Activated CD4-positive, alpha-beta T cell treated with anti-CD3 and anti-CD28 coated beads for 36 hours (primary cell): ENCODE measurements at places on chromosomes 6 and 20.

DNA sequence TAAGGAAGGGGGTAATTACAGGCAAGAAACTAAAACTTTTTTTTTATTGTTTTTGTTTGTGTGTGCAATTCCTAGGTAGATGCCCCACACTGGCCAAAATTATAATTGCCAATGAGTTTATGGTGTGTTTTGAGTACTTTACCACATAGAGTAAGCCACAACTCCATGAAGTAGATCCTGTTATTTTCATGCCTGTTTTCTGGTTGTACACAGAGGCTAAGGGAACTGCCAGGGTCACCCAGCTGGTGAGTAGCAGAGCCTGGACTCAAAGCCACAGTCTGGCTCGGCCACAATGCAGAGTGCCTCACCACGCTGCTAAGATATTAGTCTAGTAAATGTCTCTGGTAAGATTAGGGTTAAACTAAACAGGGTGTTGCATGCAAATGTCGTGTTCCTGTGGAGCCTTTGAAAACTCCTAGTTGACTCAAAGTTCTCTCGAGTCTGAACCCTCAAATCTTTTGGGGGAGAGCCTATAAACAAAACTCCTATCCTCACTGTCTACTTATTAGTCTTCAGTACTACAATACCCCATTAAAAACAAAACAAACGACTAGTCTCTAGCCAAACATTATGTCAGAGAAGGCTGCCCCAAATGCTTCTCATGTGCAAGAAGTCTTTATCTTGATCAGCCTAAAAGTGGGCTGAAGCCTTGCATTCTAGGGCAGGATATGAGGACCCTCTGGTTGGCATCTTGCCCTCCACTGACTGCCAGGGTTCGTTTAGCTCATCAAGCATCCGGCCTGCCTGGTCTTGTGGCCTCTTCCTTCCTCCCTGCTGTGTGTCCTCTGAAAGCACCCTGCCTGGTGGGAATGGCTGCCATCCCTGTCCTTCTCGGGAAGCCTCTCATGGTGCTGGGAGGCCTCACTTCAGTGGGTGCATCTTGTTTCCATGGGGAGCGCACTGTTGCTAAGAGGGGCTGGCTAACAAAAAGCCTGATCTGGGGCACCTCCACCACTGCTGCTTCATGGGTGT lies 4.2 kb downstream of the DUSP22 start:
- H3K36me3 ChIP-seq = peaks cover 4% of the 10 kb centered on the region
- H3K27me3 ChIP-seq = no peaks in the 10 kb centered on the region
- DNase-seq = peak; percentile 27

DNA sequence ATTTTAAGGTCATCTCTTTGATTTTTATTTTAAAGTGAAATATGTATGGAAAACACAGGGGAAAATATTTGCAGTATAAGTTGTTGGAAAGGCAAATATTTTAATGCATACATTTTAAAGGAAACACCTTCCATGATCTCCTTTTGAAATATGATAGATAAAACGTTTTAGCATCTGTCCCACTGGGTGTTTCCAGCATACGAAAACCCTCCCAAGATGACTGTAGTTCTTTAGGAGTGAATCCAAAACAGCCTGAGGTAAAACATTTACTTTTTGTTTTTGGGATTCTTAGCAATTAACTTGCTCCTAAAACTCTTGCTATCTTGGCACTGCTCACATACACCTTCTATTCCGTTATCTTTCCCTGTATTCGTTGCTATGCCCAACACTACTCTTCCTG lies 210.0 kb downstream of the EPHA7 start:
- no peak for DNase-seq
- H3K4me1 ChIP-seq = no peaks in the 10 kb centered on the region
- no peak overlapping the region for H3K27ac ChIP-seq
- no peaks in the 10 kb centered on the region for H3K27me3 ChIP-seq
- no peaks in the 10 kb centered on the region for H3K36me3 ChIP-seq

GRCh38 chr20:31879143-31879987 lies 8.9 kb downstream of the TTLL9 start:
- H3K4me3 ChIP-seq = peak overlapping the region; percentile 84
- H3K27me3 ChIP-seq = no peaks in the 10 kb centered on the region
- peaks cover 8% of the 10 kb centered on the region for H3K4me1 ChIP-seq
- peak; percentile 90 for DNase-seq

GRCh38 chr6:157688960-157689599 lies 134.0 kb upstream of the SNX9 start:
- no peaks in the 10 kb centered on the region for H3K36me3 ChIP-seq
- no peaks in the 10 kb centered on the region for H3K4me1 ChIP-seq
- peaks cover 2% of the 10 kb centered on the region for H3K27me3 ChIP-seq
- H3K4me3 ChIP-seq = no peak overlapping the region

DNA sequence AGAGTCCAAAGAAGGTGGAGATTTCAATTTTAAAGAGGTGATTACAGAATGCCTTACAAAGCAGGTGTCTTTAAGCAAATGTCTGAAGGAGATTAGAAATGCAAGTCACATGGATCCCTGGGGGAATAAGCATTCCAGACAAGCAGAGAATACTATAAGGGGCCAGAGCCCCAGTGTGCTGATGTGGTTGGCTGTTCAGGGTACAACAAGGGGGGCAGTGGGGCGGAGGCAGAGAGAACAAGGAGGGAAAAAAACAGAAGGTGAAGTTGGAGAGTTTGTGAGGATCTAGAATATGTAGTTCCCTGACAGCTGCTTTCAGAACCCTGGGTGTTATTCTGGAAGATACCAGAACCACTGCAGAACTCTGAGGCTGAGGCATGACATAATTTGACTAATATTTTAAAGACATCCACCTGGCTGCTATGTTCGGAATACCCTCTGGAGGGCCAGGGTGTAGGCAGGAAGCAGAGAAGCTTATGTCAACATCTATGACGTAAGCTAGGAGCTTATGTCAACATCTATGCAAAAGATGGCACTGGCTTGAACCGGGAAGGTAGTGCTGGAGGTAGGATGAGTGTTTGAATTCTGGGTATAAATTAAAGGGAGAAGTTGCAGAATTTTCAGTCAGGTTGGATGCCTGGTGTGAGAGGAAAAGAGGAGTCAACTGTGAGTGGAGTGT lies 276.3 kb upstream of the AGPAT4 start:
- no peaks in the 10 kb centered on the region for H3K36me3 ChIP-seq
- no peak for DNase-seq
- no peak overlapping the region for H3K27ac ChIP-seq
- no peaks in the 10 kb centered on the region for H3K27me3 ChIP-seq
- H3K4me3 ChIP-seq = no peak overlapping the region
- H3K4me1 ChIP-seq = no peaks in the 10 kb centered on the region

DNA sequence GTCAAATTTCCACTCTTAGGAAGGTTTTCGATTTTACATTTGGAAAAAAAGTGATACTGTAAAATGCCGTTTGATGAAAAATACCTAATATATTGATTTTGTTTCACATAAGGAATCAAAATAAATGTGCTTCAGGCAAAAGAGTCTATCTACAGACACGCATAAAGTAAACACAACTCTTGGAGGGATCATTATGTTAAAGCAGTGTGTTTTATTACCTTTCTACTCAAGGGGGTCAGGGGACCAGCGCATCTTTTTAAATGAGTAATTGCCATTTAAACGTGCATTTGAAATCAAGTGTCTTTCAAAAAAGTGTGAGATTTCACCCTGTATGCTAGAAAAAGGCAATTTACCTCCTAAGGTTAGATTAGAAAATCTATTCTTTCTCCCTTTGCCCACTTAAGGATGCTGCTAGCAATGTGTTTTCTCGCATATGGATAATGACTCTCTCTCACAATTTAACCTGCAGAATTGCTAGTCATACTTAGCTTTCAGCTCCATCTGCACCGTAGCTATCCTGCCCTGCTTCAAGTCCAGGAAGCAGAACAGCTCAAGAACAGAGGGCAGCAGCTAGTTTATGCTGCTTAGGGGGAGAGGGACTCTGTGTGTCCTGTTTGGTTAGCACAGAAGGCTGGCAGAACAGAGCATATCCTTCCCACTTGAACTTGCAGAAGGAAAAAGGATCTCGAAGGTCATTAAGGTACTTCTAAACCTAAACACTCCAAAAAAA lies 35.0 kb downstream of the NKAIN2 start:
- no peaks in the 10 kb centered on the region for H3K4me1 ChIP-seq
- H3K36me3 ChIP-seq = no peaks in the 10 kb centered on the region
- peaks cover 2% of the 10 kb centered on the region for H3K27me3 ChIP-seq
- no peak overlapping the region for H3K27ac ChIP-seq

GRCh38 chr6:107066697-107067659 lies 39.0 kb downstream of the MTRES1 start:
- H3K27ac ChIP-seq = peak overlapping the region; percentile 83
- H3K36me3 ChIP-seq = peaks cover 13% of the 10 kb centered on the region
- peak; percentile 55 for DNase-seq
- no peak overlapping the region for H3K4me3 ChIP-seq
- no peaks in the 10 kb centered on the region for H3K27me3 ChIP-seq

DNA sequence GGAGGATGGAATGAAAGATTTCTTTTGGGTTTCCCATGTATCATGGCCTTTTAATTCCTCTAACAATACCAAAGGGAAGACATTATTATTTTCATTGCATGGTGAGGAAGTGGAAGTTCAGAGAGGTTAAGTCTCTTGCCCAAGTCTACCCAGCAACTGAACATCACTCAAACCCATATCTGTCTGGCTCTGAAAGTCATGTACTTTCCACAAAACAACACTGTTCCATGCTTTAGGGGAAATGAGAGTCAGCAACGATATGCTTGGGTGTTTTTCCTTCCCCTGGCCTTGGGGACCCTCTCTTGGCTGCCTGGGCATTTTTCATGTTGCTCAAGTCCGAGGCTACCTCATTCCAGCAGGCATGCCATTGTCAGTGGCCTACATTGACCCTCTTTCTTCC lies 118.8 kb downstream of the ADTRP start:
- no peak for DNase-seq
- no peaks in the 10 kb centered on the region for H3K36me3 ChIP-seq
- no peak overlapping the region for H3K4me3 ChIP-seq
- H3K4me1 ChIP-seq = peaks cover 4% of the 10 kb centered on the region

- no peak overlapping the region for H3K27ac ChIP-seq
- no peaks in the 10 kb centered on the region for H3K27me3 ChIP-seq
- H3K4me3 ChIP-seq = no peak overlapping the region
- no peaks in the 10 kb centered on the region for H3K36me3 ChIP-seq
- no peak for DNase-seq
These were observed 24.1 kb upstream of the CCR6 start for GRCh38 chr6:167098825-167099225.

DNA sequence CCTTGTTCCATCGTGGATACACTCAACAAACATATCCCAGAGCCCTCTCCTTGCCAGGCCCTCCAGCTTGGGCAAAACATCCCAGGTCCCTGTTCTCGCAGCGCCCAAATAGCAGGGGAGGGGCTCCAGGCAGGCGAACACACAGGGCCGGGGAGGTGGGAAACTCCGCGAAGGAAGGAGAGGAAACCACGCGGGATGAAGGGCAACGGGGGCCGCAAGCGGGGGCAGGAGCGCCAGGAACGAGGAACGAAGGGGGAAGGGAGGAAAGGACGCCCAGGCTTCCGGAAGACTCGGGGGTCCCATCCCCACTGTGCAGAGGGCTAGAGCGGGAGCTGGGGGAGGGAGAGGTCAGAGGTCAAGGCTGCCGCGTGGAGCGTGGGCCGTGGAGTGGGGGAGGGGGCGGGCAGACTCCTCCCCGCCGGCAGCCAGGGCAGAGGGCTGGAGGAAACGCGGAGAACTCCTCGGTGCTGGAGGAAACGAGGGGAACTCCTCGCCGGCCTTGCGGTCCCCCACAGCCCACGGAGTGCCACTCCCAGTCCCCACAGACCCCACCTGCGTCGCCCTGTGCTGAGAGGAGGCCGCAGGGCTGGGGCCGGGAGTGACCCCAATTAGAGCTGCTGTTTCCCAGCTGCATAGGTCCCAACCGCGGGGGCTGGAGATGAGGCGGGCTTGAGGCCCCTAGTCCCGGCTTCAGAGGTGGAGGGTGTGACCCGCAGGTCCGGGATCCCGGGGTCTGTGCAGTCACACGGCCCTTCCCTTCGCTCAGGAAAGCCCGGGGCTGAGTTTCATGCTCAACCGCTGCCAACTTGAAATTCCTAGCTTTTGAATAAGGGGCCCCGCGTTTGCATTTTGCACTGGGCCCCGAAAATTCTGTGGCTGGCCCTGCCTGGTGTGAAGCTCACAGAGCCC lies 1.2 kb upstream of the RBM38 start:
- H3K36me3 ChIP-seq = peaks cover 31% of the 10 kb centered on the region
- peak overlapping the region; percentile 97 for H3K27ac ChIP-seq
- H3K4me3 ChIP-seq = peak overlapping the region; percentile 78

DNA sequence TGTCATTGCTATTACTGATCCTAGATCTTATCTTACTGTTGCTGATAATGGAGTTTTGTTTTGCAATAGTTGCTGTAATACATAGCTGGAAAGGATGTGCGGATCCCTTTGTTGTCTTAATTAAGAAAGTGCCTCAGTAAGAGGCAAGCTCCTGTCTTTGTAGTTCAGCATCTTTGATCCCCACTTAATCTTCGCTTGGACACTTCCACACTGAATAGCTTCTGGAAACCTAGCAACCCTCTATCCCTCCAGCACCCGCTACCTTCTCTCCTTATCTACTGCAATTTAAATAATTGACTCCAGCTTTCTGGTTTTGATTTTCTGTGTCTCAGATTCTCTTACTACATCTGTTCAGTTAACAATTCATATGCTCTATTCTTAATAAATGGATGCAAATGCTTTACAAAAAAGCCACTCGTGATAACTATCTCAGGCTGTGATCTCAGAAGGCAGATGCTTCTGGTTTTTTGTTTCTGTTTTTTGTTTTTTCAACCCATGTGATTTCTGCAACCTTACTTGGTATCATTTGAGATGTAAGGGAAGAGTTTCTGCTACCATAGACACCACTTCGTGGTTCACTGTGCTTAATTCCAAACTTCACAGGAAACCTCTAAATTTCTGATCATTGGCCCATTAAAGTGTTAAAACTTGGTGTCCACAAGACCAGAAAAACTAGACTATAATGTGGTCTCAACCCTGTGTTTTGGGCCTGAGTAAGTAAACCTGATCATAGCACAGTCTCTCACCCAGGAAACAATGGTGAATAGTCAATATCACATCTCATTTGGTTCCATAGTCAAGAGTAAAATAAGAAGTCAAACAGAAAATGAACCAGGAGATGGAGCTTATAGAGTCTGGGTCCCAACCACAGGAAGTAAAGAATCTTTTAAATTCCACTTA lies 352.1 kb upstream of the SOX4 start:
- H3K27ac ChIP-seq = no peak overlapping the region
- H3K4me1 ChIP-seq = no peaks in the 10 kb centered on the region
- no peak overlapping the region for H3K4me3 ChIP-seq
- H3K27me3 ChIP-seq = no peaks in the 10 kb centered on the region

- H3K4me3 ChIP-seq = no peak overlapping the region
- peaks cover 63% of the 10 kb centered on the region for H3K36me3 ChIP-seq
- no peak overlapping the region for H3K27ac ChIP-seq
- H3K27me3 ChIP-seq = no peaks in the 10 kb centered on the region
- no peak for DNase-seq
These were observed 15.6 kb downstream of the ASCC3 start for GRCh38 chr6:100865525-100865924.
